NCI-H1417 treated with DMSO at 0.1 percent for 48 hours (cell line): ENCODE measurements at places on chromosomes 11 and 22.

- DNase-seq, result no peak
Observed at GRCh38 chr11:36417154-36417553, 92.9 kb downstream of the TRAF6 start.

DNA sequence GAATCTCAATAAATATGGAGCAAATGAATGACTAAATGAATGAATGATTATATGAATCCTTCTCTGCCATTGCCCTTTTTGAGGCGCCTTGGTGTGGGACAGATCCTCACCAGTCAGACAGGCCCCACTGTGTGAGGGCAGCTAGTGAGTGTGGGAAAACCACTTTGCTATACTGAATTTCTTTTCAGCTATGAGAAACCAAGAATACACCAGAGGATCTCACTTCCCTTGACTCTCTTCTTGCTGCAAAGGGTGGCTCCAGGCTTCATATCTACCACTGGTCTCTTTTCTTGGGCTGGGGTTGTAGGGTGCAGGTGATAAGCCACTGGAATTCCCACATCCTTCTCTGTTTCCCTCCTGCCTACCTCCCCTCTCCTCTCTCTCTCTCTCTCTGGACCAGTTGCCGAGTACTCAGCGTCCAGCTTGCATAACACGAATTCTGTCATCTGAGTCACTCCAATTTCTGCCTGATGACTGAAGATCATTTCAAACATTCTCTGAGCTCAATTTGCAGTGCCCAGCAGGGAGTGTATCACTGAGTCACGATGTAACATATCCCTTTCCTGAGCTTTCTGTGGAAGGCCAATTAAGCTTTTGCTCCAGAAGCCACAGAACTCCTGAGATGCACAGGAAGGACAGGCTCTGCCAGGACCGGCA is 304.3 kb upstream of the NCAM1 start:
- DNase-seq, result no peak

DNA sequence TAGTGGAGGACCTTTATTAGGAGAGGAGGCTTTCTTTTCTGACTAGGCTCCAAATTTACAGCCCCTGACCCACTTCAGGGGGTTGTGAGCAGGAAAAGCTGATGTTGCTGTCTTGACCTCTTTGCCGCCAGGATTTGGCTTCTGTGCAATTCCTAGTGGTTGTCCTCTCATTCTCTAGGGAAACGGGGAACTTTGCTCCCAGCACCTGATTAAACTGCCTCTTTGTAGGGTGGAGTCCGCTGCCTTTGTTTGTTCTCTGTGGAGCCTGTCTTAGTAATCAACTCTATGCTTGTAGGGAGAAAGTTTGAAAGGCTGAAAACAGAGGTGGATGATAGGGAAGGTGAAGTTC is 16.3 kb downstream of the CTNND1 start:
- DNase-seq, result no peak

DNA sequence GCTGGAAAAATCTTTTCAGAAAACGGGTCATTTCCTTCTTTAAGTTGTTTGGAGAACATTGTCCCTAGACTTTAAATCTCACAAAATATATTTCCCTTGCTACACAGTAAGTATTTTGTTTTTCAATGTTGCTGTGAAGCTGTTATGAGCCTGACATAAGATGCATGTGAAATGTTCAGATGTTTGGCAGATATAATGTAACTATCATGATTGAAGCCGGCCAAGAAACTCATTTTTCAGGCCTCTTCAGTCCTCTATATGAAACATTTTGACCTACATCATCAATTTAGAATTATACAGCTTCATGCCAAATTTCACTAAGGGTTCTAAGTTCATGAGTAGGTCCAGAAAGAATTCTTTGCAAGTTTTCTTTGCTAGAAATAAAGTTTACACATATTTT is 133.8 kb downstream of the JRKL start:
- no peak for DNase-seq

DNA sequence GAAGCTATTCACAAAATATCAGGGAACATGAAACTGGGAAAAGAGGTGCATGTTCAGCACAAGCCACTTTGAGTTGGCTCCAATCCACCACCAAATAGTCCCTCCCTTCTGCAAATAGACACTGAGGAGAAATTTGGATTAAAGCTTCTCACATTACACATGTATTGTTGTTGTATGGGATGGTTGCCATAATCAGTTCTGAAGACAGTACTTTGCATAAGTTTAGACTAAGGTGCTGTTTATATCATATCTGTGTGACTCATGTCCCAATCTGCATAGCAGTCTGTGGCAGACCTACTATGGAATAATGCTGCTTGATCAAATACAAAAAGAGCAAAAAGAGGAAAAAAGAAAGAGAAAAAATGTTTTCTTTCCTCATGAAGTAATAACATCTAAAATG is 376.7 kb upstream of the DDI1 start:
- no peak for DNase-seq

DNA sequence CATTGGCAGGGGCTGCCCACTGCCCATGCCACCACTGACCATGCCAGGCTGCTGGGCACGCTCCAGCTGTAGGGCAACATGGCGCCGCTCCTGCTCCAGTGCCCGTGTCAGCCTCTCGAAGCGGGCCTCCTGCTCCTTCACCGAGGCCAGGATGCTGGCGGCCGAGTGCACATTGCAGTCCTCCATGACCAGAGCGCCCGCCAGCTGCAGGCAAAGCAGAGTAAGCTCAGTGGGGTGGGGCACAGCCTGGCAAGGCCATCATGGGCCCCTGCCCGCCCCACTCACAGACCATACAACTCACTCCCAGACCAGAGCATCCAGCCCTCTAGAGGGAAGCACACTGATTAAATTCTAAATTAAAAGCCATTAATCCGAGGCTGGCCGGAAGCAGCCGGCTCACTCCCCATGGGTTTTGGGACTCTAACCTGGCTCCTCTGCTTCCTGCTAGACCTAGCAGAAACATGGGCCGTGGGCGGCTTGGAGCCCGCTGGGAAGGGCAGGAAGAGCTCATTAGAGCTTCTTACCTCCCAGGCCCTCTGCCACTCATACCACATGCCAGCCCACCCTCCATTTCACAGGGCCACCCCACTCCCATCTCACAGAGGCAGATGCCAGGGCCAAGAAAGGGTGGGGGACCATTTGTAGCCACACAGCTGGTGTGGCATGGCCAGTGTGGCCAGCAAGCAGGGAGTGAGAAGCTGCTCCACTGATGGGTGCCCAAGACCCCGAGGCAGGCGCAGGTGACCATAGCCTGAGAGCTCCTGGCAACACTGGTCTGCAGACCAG is 25.8 kb downstream of the ARVCF start:
- no peak for DNase-seq

GRCh38 chr11:31798057-31798553 is 13.0 kb downstream of the PAX6 start:
- no peak for DNase-seq

GRCh38 chr11:130103296-130103814 is 33.7 kb downstream of the APLP2 start:
- DNase-seq, result no peak

DNA sequence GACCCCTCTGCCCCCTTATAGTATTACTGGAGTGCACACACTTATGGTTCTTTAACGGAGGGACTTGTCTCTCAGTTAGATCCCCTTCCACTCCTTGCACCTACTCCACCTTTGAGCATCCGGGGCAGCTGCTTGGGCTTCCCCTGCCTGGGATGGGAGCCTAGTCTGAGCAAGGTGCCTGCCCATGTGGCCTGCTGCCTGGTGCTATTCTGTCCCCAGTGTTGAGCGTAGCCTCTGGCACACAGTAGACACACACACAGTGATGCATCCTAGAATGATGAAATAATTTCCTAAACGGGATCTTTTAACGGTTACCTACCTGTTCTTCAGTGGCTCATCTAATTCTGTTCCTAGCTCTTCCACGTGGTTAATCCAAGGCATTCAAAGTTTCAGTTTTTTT is 22.4 kb downstream of the PPFIA1 start:
- no peak for DNase-seq

DNA sequence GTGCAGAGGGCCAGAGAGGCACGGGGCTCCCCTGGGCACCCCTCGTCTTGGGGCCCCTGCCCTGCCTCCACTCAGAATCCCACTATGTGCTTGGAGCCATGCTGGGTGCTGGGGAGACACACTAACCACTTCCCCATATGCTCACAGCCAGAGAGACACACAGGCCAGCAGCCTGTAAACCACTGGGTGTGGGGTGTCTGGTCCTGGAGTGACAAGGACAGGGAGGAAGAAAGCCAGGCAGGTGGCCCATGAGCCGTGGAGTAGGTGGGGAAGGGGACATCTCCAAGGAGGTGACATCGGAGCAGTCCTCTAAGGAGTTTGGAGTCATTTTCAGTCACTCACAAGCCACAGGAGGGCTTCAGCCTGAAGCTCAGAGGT is 58.9 kb downstream of the CDKN1C start:
- no peak for DNase-seq

DNA sequence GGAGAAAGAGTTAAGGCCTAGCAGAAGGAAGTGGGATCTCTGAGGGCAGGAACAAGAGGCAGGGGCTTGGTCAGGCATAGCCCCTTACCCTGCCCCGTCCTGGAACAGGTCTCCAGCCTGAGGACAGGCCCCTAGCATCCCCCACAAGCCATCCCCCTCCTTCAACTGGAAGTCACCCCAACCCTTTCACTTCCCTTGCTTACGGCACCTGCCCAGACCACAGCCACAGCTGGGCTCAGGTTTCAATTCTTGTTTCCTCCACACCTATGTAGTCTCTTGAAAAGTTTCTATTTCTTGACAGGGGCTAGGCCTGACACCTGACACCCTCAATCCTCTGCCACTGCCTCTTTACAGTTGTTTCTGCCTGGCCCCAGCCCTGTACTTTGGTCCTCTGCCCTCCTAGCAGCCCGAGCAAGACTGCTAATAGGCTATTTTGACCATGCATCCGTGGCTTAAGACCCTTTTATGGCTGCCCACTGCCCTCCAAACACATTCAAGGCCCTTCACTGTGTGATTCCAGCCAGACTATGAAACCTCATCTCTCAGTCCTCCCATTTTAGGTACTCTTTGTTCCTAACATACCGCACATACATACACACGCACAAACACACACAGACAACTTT is 10.9 kb upstream of the FCHSD2 start:
- no peak for DNase-seq

DNA sequence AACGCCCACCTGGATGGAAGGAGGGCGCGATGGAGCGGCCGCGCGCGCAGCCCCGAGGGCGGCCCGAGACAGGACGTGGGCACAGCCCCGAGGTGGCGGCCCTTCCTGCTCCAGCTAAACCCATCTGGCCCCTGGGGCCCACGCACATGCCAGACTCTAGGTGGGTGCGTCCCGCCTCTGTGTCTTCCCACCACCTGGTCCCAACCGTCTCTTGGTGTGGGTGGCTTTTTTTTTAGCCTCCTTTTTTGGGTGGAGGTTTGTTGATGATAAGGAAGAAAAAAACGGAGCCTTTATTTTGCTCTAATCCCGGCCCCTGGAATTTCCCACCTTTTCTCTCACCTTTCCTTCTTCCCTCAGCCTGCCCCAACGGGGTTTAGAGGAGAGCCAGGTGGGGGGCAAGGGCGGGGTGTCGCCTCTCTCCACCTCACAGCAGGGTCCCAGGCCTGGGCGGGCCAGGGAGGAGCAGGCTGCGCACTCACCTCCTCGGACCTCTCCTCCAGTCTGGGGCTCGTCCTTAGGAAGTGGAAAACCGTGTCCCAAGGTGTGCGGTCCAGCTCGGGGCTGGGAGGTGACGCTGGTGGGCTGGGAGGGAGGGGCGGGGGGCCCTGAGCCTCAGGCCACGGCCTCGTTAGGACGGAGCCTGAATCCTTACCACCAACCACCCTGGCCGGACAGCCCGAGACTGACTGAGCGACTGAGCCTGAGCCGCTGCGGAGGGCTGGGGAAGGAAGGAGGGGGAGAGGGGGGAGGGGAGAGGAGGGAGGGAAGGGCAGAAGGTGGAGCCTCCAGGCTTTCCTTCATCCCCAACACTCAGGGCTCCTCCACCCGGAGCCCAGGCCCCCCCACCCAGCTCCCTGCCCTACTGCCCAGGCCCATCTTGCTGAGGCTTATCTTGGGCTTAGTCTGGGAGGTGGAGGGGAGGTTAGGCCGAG is at the start of gene SOX10:
Gene SOX10, minus strand, starts transcription at position 696 of the 932 bp plus-strand sequence. CDS start 771 bp downstream, outside the sequence.
- no peak for DNase-seq

GRCh38 chr11:61971248-61972111 is 4.0 kb upstream of the FTH1 start:
- DNase-seq, result no peak

DNA sequence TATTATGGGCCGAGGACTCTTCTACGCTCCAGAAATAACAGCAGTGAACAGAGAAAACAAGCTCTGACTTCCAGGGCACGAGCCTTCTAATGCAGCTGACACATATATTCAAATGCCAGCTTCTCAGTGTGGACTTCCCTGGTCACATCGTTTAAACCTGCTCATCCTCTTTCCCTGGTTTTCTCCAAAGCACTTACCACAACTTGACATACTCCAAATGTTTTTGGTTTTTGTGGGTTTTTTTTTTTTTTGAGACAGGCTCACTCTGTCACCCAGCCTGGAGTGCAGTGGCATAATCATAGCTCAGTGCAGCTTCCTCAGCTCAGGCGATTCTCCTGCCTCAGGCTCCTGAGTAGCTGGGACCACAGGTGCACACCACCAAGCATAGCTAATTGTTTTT is 105.5 kb downstream of the MICAL3 start:
- no peak for DNase-seq

- no peak for DNase-seq
Observed at GRCh38 chr22:39369186-39369585, 19.4 kb downstream of the SYNGR1 start.

DNA sequence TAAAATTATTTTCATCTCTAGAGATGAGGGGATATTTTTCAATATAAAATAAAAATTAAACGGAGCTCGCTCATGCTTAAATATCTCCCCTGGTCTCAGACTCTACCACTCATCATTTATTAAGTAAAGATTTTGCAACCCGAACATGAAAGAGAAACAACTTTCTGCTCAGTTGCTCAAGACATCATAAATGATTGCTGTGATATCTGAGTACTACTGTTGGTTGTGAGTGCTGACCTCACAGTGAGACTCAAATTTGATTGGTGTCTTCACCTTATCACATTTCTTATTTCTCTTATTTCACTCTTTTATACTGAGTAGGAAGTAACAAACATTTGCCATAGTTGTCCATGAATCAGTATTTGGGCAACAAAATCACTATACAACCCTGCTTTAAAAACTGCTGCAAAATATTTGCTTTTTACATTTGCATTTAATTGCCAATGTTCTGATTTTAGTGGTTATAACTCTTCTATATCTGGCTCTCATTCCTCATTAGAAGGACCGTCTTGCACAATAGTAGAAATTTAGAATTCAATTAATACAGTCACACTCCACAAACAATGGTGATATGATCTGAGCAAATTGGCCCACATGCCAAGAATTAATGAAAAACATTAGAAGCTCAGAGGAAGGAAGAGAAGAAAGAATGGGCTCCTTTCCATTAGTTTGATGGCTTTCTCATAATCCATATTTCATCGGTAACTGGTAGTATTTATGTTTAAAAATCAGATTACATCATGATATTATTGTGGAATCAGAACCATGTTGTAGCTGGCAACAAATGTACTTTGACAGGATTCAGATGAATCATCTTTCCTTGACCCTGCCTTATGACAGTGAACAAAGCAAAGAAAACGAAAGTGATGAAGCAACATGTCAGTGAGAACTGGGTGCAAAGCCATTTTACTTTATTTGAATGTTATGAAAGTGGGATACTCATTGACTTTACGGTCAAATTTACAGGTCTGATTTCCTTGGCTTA is 973.6 kb upstream of the TENM4 start:
- DNase-seq, result no peak
